ENCODE measurements at places on chromosomes 4 and X. TPM values are rescaled to one million over a fixed set of nuclear protein-coding genes. Genes with fewer than 3 reads are reported as not detected.

The RCHY1 gene
- 42.9 TPM for total RNA-seq

DNA sequence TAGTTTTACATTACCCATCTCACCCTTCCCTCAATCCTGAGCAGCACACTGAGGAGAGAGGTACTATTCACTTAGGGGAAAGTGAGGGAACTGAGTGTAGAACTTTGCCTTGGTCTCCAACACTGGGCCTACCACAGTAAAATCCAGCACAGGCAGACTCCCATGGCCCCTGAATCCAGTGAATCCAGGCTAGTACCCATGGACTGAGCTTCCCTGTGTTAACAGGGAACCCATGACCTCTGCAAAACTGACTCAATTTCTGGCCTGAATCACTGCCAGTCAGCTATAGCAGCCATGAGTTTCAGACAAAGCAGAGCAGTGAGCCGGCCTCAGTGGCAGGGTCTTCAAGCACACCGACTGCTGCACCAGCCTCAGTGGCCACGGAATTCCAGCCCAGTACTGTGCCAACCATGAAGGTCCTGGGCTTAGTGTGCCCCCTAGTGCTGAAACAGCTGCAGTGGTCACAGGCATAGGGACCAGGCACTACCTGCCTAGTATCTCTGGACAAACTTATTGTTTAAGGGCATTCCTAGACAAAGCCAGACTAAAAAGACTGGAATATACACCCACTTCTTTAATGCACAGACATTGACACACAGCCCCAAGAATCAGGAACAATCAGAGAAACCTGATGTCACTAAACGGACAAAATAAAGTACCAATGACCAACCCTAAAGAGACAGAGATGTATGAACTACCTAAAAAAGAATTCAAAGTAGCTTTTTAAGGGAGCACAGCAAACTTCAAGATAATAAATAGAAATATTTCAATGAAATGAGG lies 127.4 kb upstream of the RPL34 start:
- DNase-seq: no peak
- H3K27ac ChIP-seq: no peak overlapping the region
- H3K27me3 ChIP-seq: no peaks in the 10 kb centered on the region
- no peak overlapping the region for H3K4me3 ChIP-seq

GRCh38 chr4:173801876-173802661 lies 272.0 kb upstream of the HAND2 start:
- H3K27me3 ChIP-seq: no peaks in the 10 kb centered on the region
- H3K4me3 ChIP-seq: no peak overlapping the region
- H3K27ac ChIP-seq: no peak overlapping the region
- no peaks in the 10 kb centered on the region for H3K36me3 ChIP-seq
- peaks cover 19% of the 10 kb centered on the region for H3K4me1 ChIP-seq
- no peak for DNase-seq

The EXOC1 gene
- 30.1 TPM for total RNA-seq

- no peaks in the 10 kb centered on the region for H3K27me3 ChIP-seq
- H3K4me1 ChIP-seq: no peaks in the 10 kb centered on the region
- H3K36me3 ChIP-seq: peaks cover 2% of the 10 kb centered on the region
- no peak for DNase-seq
These were observed 20.3 kb upstream of the UBE2D3 start for GRCh38 chr4:102847687-102848086.

GRCh38 chr4:188195389-188195985 lies 56.2 kb downstream of the TRIML1 start:
- H3K27ac ChIP-seq: no peak overlapping the region
- H3K4me3 ChIP-seq: peak overlapping the region; percentile 33
- H3K36me3 ChIP-seq: no peaks in the 10 kb centered on the region
- peaks cover 27% of the 10 kb centered on the region for H3K4me1 ChIP-seq
- DNase-seq: no peak

DNA sequence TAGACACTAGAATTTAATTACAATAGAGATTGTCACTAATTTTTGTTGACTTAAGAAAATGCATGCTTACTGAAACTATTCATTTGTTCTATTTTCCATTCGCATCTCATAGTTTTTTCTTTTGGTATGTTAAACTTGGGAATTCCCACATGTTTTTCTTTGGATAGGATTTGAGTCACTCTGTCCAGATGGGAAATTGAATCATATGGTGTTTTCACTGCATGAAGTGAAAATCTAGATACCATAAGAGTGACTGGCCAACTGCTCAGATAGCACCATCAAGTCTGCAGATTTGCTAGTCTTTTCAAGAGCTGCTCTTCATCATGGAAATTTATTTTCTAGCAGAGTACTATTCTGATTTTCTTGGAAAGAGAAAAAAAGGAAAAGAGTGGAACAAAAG lies 172.6 kb downstream of the FAM47B start:
- DNase-seq: no peak
- H3K27me3 ChIP-seq: no peaks in the 10 kb centered on the region
- H3K4me3 ChIP-seq: no peak overlapping the region
- no peak overlapping the region for H3K27ac ChIP-seq

The H2BW2 gene
- not detected for total RNA-seq

- DNase-seq: no peak
- H3K4me1 ChIP-seq: peaks cover 52% of the 10 kb centered on the region
- no peak overlapping the region for H3K27ac ChIP-seq
- H3K36me3 ChIP-seq: no peaks in the 10 kb centered on the region
- H3K27me3 ChIP-seq: no peaks in the 10 kb centered on the region
These were observed 5.3 kb downstream of the MBNL3 start for GRCh38 chrX:132483488-132483887.

- H3K4me1 ChIP-seq: no peaks in the 10 kb centered on the region
- H3K27ac ChIP-seq: no peak overlapping the region
- H3K36me3 ChIP-seq: peaks cover 6% of the 10 kb centered on the region
These were observed 533.7 kb downstream of the SPOCK3 start for GRCh38 chr4:166700592-166700991.

GRCh38 chr4:75722417-75722816 lies 2.0 kb upstream of the USO1 start:
- peaks cover 38% of the 10 kb centered on the region for H3K4me1 ChIP-seq
- DNase-seq: no peak
- H3K27ac ChIP-seq: no peak overlapping the region
- no peaks in the 10 kb centered on the region for H3K27me3 ChIP-seq
- no peak overlapping the region for H3K4me3 ChIP-seq

- H3K27me3 ChIP-seq: peaks cover 2% of the 10 kb centered on the region
These were observed 26.4 kb upstream of the PGM2 start for GRCh38 chr4:37799941-37800554.

DNA sequence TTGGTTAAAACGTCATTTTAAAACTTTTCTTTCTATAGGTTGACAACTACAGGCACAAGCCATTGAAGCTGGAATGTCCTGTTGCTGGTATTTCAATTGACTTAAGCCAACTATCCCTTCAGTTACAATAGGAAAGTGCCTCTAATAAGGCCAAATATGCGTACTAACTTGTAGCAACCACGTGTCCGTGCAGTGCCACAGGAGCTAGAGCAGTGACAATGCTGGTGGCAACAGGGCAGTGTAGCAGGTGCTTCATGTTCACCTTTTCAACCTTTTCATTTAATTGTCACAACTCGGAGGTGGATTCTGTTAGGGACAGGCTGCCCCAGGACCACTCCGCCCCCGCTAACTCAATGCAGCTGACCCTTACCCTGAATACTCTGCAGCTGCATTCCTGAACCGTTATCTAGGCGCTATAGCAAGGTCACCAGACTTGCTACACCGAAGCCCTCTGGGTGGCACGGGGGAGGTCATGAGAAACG lies 37.7 kb downstream of the ERVMER34-1 start:
- no peak overlapping the region for H3K27ac ChIP-seq
- peaks cover 30% of the 10 kb centered on the region for H3K4me1 ChIP-seq
- H3K27me3 ChIP-seq: peaks cover 15% of the 10 kb centered on the region
- H3K36me3 ChIP-seq: peaks cover 8% of the 10 kb centered on the region

DNA sequence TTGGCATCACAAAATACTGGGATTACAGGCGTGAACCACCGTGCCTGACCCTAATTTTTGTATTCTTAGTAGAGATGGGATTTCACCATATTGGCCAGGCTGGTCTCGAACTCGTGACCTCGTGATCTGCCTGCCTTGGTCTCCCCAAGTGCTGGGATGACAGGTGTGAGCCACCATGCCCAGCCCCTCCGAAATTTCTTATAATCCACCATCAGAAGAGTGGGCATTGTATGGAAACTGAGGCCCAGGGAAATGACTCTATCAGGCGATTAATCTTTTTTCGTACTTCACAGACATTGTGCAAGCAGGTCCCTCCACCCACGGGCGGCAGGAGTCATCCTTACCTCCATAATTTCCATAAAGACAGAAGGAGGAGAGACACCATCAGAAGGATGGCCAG lies 16.0 kb downstream of the CRLF2 start:
- H3K27ac ChIP-seq: no peak overlapping the region
- no peak for DNase-seq
- no peaks in the 10 kb centered on the region for H3K4me1 ChIP-seq

The LRIT3 gene
- total RNA-seq: 0.16 TPM

- H3K27ac ChIP-seq: peak overlapping the region; percentile 68
- H3K4me1 ChIP-seq: peaks cover 22% of the 10 kb centered on the region
- H3K27me3 ChIP-seq: peaks cover 1% of the 10 kb centered on the region
- H3K4me3 ChIP-seq: peak overlapping the region; percentile 95
These were observed 2.4 kb downstream of the FRAS1 start for GRCh38 chr4:78059524-78059889.

DNA sequence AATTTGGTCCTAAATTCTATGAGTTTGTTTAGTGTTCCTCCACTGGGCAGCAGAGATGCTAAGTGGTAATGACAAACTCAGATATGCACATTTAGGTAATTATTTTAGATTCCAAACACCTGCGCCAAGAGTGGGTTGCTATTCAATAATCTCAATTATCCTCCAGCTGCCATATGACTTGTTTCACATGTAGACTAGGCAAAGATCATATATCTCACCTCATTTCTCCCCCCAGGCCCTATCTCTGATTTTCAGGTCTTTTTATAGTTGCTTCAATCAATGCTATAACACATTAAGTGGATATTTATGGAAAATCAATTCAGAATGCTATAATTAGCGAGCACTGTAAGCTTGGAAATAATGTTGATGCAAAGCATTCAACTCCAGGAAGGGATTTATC lies 217.6 kb downstream of the KCTD8 start:
- no peak for DNase-seq
- H3K36me3 ChIP-seq: peaks cover 3% of the 10 kb centered on the region
- H3K27me3 ChIP-seq: peaks cover 3% of the 10 kb centered on the region
- H3K27ac ChIP-seq: no peak overlapping the region

DNA sequence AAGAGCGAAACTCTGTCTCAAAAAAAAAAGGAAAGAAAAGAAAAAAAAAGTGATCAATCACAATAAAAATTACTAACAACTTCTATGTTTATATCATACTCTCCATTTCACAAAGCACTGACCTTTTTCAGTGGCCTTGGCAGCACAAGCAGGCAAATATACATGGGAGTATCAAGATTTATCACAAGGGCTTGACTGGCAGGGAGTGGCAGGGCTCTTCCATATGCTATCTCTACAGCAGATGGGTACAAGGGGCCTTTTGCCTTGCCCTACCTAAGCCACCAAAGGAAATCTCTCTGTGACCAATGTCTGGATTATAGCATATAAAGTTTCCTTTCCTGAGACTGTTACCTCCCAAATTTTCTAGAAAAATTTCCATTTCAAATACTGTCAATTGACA lies 24.4 kb downstream of the TSPAN5 start:
- no peak overlapping the region for H3K27ac ChIP-seq
- H3K27me3 ChIP-seq: no peaks in the 10 kb centered on the region
- H3K4me1 ChIP-seq: peaks cover 9% of the 10 kb centered on the region
- no peak for DNase-seq
- H3K4me3 ChIP-seq: no peak overlapping the region
- no peaks in the 10 kb centered on the region for H3K36me3 ChIP-seq

DNA sequence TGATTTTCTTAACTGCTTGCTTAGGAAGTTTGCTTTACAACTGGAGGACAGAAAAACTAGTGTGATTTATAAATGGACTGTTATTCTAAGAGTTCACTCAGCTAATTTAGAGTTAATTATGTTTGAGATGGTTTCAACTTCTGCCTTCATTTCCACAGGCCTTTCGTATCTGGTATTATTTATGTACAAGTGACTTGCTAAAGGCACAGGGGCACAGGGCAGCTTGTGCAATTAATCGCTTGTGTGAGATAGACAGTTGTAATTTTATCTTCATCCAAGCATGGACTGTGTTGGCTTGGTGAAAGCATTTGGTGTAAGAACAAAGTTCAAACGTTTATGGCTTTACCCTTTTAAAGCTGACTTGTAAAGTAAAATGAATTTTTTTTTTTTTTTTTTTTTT lies 38.3 kb downstream of the GPAT3 start:
- no peak for DNase-seq
- H3K4me3 ChIP-seq: no peak overlapping the region
- peaks cover 2% of the 10 kb centered on the region for H3K4me1 ChIP-seq
- H3K27me3 ChIP-seq: no peaks in the 10 kb centered on the region

GRCh38 chr4:78484574-78484973 lies 67.0 kb upstream of the ANXA3 start:
- no peak overlapping the region for H3K4me3 ChIP-seq
- peaks cover 12% of the 10 kb centered on the region for H3K4me1 ChIP-seq
- H3K27ac ChIP-seq: no peak overlapping the region
- DNase-seq: no peak

DNA sequence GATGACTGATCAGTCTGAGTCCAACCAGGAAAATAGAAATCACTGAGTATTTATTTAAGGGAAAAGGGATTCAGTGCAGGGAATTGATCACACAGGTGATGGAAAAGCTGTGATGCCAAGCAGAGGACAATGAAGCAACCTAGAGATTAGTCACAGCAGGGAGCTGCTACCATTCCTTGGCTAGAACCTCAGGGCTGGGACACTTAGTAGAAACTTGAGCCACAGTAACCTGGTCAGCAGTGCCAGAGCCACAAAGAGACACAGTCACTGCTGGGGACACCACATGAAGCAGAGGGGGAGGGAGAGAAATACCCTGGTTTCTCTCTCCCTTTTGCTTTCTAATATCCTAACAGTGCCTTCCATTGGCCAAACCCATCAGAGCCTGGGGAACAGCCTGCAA lies 38.7 kb downstream of the RTL9 start:
- no peak overlapping the region for H3K27ac ChIP-seq
- H3K4me1 ChIP-seq: peaks cover 9% of the 10 kb centered on the region
- no peak overlapping the region for H3K4me3 ChIP-seq

The STAP1 gene
- not detected for total RNA-seq

Measured in mesothelial cell of epicardium (in vitro differentiated cells).